ENCODE measurements at places on chromosomes 2 and 18.

DNA sequence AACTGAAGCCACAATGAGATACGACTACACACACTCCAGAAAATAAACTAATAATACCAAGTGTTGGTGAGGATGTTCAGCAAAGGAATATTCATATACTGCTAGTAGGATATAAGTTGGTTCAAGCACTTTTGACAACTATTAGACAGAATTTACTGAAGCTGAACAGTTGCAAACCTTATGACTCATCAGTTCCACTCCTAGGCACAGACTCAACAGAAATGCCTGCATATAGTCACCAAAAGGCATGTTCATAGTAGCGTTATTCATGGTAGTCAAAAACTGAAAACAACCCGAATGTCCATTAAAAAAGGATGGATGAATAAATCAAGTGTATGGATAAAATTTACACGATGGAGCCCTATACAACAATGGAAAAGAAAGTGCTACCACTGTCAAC, 232.0 kb downstream of the ANAPC1 start:
- DNase-seq, result no peak

DNA sequence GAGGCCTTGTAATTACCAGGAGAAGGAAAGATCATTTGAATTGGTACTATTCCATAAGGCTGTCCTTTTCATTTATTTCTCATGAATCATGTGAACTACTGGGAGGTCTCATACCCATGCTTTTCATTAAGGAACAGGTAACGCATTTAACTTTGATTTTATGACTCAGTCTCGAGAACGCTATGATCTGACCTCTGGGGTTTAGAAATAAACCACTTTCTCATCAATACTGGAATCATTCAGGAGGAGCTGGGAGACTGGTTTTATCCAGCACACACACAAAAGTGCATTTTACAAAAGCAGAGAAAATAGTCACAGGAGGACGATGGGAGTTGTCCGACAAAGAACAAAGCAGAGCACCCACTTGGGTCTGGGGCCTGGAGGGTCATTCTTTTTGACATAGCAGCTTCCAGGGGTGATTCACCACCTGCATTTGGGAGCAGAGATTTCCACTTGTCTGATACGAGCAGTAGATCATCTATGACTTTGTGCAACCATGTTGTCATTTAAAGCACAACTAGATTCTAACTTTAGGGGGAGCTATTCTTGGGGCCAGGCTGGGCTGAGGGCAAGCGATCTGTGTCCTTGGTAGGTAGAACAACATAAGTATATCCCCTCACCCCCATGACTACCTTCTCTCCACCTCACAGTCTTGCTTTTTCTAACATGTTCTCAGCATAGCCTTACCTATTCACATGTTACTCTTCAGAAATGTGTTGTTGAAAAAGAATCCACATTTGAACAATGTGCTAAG, 95.9 kb upstream of the SCG2 start:
- DNase-seq, result no peak

GRCh38 chr2:173417802-173418201, 63.1 kb downstream of the CDCA7 start:
- DNase-seq, result no peak

DNA sequence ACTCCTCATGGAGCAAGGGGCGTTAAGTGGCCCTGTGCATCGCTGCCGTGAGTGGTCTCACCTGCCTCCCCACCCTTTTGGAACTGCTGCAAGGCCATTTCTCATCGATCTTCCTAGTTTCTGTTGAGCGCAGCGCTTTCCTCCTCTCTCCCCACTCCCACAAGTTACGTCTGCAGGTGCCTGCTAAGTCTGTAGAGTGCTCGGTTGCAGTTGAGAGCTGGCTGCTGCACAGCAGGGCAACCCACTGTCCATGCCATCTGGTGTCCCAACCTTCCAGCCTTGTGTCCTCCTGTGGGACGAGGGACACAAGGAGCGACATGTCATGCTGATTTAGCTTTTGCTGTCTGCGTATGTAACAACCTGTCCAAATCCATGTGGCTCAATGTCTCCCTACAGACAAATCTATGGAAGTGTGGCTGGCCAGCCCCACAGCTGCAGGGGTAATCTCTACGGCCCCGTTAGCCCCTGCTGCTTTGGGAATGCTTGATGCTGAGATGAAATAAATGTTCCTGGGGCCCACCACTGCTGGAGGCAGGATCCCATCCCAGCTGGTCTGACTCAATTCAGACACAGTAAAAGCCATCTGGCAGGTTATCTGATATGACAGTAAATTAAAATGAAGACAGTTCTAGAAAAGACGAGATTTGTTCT, 68.1 kb upstream of the TCF7L1 start:
- DNase-seq, result no peak

DNA sequence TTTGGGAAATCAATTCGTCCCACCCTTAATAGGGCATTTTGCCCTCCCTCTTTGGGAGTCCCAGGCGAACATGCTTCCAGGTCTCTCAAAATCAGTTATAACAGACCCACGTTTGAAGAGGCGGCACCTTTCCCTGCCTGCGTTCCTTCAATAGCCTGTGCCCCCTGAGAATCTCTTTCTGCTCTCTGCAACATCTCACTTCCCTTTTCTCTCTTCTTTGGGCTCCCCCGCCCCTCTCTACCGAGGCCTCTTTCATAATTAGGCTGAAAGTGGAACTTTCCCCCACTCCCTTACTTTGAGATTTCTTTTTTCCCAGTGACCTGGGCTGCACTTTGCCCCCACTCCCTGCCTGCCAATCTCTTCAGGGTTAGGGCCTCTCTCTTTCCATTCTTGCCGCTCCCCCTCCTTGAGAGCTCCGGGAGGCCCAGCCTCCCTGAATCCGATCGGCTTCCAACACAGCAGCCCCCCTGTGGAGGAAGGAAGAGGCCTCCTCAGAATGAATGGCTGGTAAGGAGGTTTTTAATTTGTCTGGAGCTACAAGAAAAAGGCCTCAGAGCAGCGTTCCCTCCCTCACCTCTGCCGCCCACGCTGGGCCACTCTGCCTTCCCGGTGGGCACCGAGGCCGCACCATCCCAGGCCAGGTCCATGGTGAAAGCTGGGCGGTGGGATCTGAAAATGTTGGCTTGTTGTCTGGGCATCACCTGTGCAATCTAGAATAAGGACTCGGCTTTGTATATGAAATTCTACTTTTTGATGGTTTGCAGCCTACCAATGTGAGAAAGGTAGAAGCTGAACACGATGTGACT, 162.6 kb upstream of the SIX3 start:
- DNase-seq, result no peak

Data from naive thymus-derived CD8-positive, alpha-beta T cell (primary cell).